ENCODE measurements at places on chromosomes 13 and 19.
A peak's percentile ranks its signal among the peaks of the same experiment; 100 is the strongest.

- H3K4me3 ChIP-seq: no peak overlapping the region
- H3K36me3 ChIP-seq: no peaks in the 10 kb centered on the region
- no peaks in the 10 kb centered on the region for H3K27me3 ChIP-seq
Observed at GRCh38 chr13:112246731-112247470, 129.3 kb upstream of the SPACA7 start.

- no peak overlapping the region for H3K27ac ChIP-seq
- no peak for DNase-seq
- H3K4me1 ChIP-seq: peaks cover 27% of the 10 kb centered on the region
- peaks cover 36% of the 10 kb centered on the region for H3K36me3 ChIP-seq
Observed at GRCh38 chr19:542173-542866, 1.5 kb upstream of the GZMM start.

GRCh38 chr13:45538382-45538781, 73.6 kb downstream of the COG3 start:
- H3K36me3 ChIP-seq: peaks cover 27% of the 10 kb centered on the region
- no peak for DNase-seq
- no peaks in the 10 kb centered on the region for H3K4me1 ChIP-seq
- no peaks in the 10 kb centered on the region for H3K27me3 ChIP-seq

GRCh38 chr13:67740871-67741535, 510.9 kb upstream of the PCDH9 start:
- no peak overlapping the region for H3K4me3 ChIP-seq
- H3K36me3 ChIP-seq: no peaks in the 10 kb centered on the region
- DNase-seq: no peak
- no peaks in the 10 kb centered on the region for H3K27me3 ChIP-seq
- H3K4me1 ChIP-seq: no peaks in the 10 kb centered on the region

- H3K27me3 ChIP-seq: no peaks in the 10 kb centered on the region
- H3K4me1 ChIP-seq: no peaks in the 10 kb centered on the region
- no peak overlapping the region for H3K4me3 ChIP-seq
- DNase-seq: no peak
Observed at GRCh38 chr13:38283346-38283745, 66.3 kb upstream of the UFM1 start.

GRCh38 chr13:108005231-108005630, 210.1 kb downstream of the LIG4 start:
- no peaks in the 10 kb centered on the region for H3K27me3 ChIP-seq
- H3K36me3 ChIP-seq: no peaks in the 10 kb centered on the region
- no peaks in the 10 kb centered on the region for H3K4me1 ChIP-seq
- no peak overlapping the region for H3K27ac ChIP-seq
- no peak overlapping the region for H3K4me3 ChIP-seq
- DNase-seq: no peak

- H3K36me3 ChIP-seq: no peaks in the 10 kb centered on the region
- peak overlapping the region; percentile 82 for H3K27ac ChIP-seq
- no peak for DNase-seq
- no peaks in the 10 kb centered on the region for H3K27me3 ChIP-seq
- peaks cover 62% of the 10 kb centered on the region for H3K4me1 ChIP-seq
Observed at GRCh38 chr13:114140131-114140905, 7.9 kb upstream of the RASA3 start.

DNA sequence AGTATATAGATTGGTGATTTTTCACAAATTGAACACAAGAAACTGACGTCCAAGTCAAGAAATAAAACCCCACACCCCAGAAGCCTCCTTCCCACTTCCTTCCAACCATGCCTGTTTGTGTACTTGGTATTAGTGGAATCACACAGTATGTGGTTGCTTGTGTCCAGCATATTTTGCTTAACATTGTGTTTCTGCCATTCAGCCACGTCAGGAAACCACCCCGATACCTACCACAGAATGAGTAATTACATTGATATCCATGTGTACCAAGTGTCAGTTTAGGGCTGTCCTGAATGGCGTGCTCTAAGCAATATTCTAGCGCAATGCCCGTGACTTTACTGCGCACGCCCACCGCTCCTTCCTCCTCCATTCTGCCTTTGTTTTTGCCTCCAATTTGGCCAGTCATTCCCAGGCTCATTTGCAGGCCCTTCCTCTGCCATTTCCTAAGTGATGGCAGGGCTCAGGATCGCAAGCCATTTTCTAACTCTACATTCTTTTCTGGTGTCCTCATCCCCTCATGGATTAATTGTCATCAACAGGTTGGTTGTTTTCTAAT, 25.9 kb upstream of the MPHOSPH8 start:
- no peaks in the 10 kb centered on the region for H3K36me3 ChIP-seq
- H3K27me3 ChIP-seq: peaks cover 20% of the 10 kb centered on the region
- H3K4me3 ChIP-seq: no peak overlapping the region
- no peak overlapping the region for H3K27ac ChIP-seq
- H3K4me1 ChIP-seq: peaks cover under 1% of the 10 kb centered on the region
- DNase-seq: no peak

GRCh38 chr13:80312967-80313366, 28.0 kb downstream of the SPRY2 start:
- DNase-seq: no peak
- H3K27me3 ChIP-seq: no peaks in the 10 kb centered on the region
- no peaks in the 10 kb centered on the region for H3K36me3 ChIP-seq
- no peaks in the 10 kb centered on the region for H3K4me1 ChIP-seq
- no peak overlapping the region for H3K27ac ChIP-seq

- peaks cover 21% of the 10 kb centered on the region for H3K4me1 ChIP-seq
- DNase-seq: no peak
- H3K4me3 ChIP-seq: peak overlapping the region; percentile 71
- no peaks in the 10 kb centered on the region for H3K27me3 ChIP-seq
Observed at GRCh38 chr13:40983259-40983658, 35.9 kb downstream of the ELF1 start.

DNA sequence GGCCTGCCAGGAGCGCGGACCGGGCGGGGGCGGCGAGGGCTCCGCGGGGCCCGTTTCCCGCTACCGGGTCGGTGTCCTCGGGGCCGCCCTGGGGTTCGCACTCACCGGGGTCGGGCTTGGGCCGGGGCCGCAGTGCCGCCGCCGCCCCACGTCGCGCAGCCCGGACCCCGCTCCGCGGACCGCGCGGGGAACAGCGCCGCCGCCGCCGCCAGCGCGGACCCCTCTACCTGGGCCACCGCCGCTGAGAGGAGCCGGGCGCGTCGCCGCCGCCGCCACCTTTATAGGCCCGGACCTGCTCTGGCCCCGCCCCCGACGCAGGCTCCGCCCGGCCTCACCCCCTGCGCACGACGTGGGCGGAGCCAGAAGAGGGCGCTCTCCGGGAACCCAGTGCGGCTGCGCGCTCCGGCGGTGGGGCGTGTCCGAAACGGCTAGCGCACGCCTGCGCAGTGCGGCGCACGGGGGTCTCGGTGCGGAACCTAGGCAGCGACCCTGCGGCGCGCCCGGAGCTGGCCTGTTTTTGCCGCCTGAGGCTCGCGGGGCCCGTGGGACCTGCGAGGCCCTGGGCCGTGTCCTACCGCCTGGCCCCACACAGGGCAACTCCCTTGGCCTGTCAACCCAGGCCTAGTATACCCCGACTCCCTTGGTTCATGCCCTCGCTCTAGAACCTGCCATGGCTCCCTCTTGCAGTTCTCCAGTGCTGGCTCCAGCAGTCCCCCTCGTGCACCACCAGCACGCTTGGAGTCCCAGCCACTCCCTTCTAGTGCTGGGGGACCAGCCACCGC, at the start of gene MKNK2:
Gene MKNK2 (minus strand): TSS at position 254 of the 782 bp plus-strand sequence. CDS start 393 bp downstream, outside the sequence.
- H3K27me3 ChIP-seq: no peaks in the 10 kb centered on the region
- DNase-seq: peak; percentile 97
- H3K4me3 ChIP-seq: peak within 1 kb of the TSS; percentile 99

DNA sequence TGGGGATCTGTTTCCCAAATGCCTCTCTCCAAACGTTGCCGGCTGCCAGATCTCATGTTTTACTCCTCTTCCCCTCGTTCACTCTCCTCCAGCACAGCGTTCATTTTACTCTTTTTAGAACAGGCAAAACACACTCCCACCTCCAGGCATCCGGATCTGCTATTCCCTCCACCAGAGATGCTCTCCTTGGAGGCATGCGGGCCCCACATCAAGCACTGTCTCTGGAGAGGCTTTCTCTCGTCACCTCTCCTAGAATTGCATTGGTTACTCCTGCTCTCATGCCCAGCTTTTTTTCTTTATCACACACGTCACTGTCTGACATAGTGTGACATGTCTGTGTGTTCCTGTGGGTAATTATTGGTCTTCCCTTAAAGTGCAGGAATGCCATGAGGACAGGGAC, 20.1 kb upstream of the MYADM start:
- H3K27ac ChIP-seq: no peak overlapping the region
- no peak overlapping the region for H3K4me3 ChIP-seq
- H3K4me1 ChIP-seq: peaks cover 6% of the 10 kb centered on the region
- no peaks in the 10 kb centered on the region for H3K36me3 ChIP-seq

GRCh38 chr13:42363941-42364612, 92.1 kb downstream of the AKAP11 start:
- H3K27me3 ChIP-seq: no peaks in the 10 kb centered on the region
- H3K36me3 ChIP-seq: no peaks in the 10 kb centered on the region
- H3K4me3 ChIP-seq: no peak overlapping the region
- H3K27ac ChIP-seq: no peak overlapping the region
- DNase-seq: no peak

GRCh38 chr13:105033999-105034398, 1501.5 kb downstream of the EFNB2 start:
- H3K4me3 ChIP-seq: no peak overlapping the region
- no peak overlapping the region for H3K27ac ChIP-seq
- H3K36me3 ChIP-seq: no peaks in the 10 kb centered on the region
- no peak for DNase-seq
- H3K27me3 ChIP-seq: no peaks in the 10 kb centered on the region
- no peaks in the 10 kb centered on the region for H3K4me1 ChIP-seq

DNA sequence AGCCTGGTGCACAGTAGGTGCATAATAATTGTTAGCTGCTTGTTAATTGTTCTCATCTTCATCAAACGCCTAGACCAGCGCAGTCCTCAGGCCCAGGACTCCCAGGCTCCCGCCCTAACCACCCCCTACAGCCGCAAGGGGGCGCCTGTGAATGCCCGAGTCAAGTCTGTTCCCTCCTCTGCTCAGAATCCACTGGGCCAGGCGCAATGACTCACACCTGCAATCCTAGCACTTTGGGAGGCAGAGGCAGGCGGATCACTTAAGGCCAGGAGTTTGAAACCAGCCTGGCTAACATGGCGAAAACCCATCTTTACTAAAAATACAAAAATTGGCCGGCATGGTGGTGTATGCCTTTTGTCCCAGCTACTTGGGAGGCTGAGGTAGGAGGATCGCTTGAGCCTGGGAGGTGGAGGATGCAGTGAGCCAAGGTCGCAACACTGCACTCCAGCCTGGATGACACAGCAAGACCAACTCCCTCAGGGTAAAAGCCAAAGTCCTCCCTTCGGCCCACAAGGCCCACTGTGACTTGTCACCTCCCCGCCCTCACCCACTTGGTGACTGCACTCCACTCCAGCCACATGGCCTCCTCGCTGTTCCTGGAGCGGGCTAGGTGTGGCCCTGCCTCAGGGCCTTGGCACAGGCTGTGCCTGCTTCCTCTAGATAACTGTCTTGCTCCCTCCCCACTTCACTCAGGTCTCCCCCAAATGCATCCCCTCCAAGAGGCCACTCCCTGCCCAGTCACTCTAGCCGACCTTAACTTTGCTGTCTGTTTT, 9.1 kb downstream of the ZNF653 start:
- peaks cover 17% of the 10 kb centered on the region for H3K36me3 ChIP-seq
- H3K27ac ChIP-seq: no peak overlapping the region
- DNase-seq: peak; percentile 67
- H3K4me1 ChIP-seq: no peaks in the 10 kb centered on the region

DNA sequence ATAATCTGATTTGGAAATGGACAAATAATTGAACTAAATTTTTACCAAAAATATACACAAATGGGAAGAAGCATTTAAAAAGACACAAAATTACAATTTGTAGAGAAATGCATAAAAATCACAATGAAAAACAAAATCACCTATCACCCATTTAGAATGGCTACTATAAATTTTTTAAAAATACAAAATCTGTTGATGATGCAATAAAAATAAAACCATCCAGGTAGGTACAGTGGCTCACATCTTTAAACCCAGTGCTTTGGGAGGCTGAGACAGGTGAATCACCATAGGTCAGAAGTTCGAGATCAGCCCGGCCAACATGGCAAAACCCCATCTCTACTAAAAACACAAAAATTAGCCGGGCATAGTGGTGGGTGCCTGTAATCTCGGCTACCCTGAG, 23.5 kb downstream of the ZNF43 start:
- H3K4me1 ChIP-seq: no peaks in the 10 kb centered on the region
- peaks cover 84% of the 10 kb centered on the region for H3K36me3 ChIP-seq
- no peak overlapping the region for H3K27ac ChIP-seq
- no peaks in the 10 kb centered on the region for H3K27me3 ChIP-seq
- no peak for DNase-seq

DNA sequence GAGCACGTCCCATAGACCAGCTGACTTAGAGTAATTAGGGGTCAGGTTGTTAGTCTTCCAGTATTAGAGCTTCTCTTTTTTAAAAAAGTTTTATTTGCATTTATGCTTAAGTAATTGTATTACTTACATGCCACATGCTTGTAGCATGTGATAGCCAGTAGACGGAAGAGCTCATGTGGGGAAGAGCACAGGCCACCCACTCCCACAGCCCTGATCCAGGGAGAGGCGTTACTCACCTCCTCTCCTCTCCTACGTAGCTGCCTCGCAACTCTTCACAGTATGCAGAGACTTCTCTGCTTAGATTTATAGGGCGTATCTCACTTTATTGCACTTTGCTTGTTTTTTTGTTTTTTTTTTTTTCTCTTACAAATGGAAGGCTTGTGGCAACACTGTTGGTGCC, 95.3 kb upstream of the TEX29 start:
- H3K4me1 ChIP-seq: no peaks in the 10 kb centered on the region
- H3K27ac ChIP-seq: no peak overlapping the region
- no peaks in the 10 kb centered on the region for H3K27me3 ChIP-seq
- no peak overlapping the region for H3K4me3 ChIP-seq
- no peak for DNase-seq

DNA sequence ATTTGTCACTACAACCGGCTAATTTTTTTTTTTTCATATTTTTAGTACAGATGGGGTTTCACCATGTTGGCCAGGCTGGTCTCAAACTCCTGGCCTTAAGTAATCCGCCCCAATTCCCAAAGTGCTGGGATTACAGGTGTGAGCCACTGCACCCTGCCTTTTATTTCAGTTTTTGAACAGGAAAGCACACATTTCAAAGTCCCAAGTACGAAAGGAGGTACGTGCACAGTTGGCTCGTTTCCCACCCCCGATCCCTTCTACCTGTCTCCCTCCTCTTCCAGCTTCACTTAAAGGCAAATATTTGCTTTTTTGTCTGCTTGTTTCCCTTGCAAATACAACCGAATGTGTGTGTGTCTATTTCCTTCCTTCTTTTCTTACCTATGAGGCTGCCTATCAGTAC, 30.5 kb downstream of the ZIC5 start:
- no peak overlapping the region for H3K27ac ChIP-seq
- H3K4me3 ChIP-seq: no peak overlapping the region
- no peak for DNase-seq
- H3K4me1 ChIP-seq: no peaks in the 10 kb centered on the region
- H3K27me3 ChIP-seq: peaks cover 10% of the 10 kb centered on the region

GRCh38 chr19:47742634-47743033, 2.7 kb upstream of the NOP53 start:
- DNase-seq: no peak
- no peak overlapping the region for H3K27ac ChIP-seq
